HCT116 (cell line): ENCODE measurements at places on chromosomes 4 and X.

GRCh38 chrX:19743386-19743785 is 144.0 kb downstream of the SH3KBP1 start:
- DNase-seq = no peak

DNA sequence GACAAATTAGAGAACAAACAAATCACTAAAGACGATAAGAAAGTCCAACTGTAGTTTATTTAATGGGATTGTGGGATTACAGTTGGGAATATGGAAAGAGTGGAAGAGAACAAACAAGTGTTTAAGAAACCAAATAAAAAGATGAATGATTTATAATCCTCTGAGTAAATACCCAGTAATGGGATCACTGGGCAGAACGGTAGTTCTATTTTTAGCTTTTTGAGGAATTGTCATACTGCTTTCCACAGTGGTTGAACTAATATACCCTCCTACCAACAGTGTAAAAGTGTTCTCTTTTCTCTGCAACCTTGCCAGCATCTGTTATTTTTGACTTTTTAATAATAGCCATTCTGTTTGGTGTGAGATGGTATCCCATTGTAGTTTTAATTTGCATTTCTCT is 15.0 kb downstream of the C4orf51 start:
- no peak for DNase-seq

DNA sequence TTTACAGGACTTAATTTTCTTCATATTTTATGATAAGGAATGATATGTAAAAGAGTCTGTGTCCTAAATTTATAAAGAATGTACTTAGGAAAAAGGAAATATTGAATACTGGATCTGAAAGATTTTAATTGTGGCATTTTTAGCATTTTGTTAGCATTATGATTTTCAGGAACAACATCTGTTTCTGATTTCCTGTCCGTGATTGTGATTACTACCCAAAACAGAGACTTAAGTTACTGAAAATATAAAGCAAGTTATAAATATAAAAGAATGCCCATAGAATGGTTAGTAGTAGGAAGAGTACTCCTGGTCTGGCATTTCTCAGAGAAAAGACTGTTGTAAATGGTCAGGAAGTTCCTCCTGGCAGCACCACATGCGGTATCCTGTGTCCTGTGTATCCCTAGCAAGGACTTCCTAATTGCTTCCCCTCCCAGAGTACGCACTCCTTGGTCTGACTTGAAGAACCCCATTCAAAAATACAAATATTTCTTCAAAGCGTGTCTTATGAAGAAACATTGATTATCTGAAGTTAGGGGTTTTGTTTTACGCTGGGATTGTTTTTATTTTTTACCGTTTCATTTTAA is 88.9 kb downstream of the RS1 start:
- DNase-seq = no peak

DNA sequence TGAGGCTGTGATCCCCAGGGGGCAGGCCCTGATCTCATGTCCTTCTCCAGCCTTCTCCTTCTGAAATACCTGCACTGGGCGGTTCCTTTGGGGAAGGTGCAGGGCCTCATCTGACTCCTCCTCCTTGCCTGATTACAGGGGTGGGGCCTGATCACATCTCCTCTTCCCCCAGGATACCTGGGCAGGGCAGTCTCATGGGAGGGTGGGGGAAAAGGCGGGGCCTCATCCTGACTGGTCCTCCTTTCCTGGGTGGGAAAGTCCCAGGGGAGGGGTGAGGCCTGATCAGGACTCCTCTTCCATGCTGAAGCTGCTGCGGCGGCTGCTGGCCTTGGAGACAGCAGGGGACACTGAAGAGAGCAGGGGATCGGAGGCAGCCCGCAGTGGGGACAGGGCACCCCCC is 13.3 kb downstream of the TFE3 start:
- peak; percentile 37 for DNase-seq

DNA sequence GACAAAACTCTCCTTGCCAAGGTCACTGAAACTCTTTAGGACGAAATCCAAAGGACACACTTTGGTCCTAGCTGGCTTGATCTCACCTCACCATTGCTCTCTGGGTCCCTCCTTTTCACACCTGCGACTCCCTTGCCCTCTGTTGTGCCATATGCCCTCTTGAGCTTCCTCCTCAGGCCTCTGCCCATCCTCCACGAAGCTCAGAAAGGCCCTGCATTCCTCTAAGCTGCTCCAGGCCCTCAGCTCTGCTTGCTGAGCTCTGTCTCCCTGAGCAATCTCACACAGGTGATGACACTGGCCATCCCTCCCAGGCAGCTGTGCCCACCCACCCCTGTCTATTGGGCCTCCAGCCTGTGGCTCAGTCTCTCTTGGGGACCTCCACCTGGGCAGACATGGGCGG is 10.1 kb upstream of the AFAP1 start:
- no peak for DNase-seq

GRCh38 chr4:188722911-188723310 is 583.7 kb downstream of the TRIML1 start:
- no peak for DNase-seq

GRCh38 chr4:8241895-8242696 is 27.5 kb upstream of the HTRA3 start:
- peak; percentile 22 for DNase-seq

GRCh38 chr4:8326206-8326605 is 56.7 kb downstream of the HTRA3 start:
- no peak for DNase-seq

GRCh38 chr4:14524276-14524675 is 478.0 kb upstream of the CPEB2 start:
- no peak for DNase-seq

GRCh38 chr4:126630230-126630629 is 1002.5 kb upstream of the INTU start:
- no peak for DNase-seq

DNA sequence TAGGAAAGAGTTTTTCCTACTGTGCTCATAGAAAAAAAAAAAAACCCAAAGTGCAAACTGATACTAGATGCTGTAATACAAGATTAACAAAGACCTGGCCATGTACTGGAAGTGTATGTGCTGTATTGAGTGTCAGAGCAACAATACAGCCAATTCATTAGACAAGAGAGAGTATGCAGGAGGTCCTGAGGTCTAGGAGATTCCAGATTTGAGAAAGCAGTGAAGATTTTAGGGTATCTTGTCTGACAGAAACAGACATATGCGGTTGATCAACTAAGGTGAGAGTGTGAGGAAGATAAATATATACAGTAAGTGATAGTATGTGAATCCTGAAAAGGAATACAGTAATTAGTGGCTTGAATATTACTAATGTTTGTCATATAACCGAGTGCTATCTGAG is 3.0 kb downstream of the GPR174 start:
- no peak for DNase-seq

GRCh38 chrX:107659768-107660167 is 31.5 kb downstream of the PRPS1 start:
- DNase-seq = no peak

DNA sequence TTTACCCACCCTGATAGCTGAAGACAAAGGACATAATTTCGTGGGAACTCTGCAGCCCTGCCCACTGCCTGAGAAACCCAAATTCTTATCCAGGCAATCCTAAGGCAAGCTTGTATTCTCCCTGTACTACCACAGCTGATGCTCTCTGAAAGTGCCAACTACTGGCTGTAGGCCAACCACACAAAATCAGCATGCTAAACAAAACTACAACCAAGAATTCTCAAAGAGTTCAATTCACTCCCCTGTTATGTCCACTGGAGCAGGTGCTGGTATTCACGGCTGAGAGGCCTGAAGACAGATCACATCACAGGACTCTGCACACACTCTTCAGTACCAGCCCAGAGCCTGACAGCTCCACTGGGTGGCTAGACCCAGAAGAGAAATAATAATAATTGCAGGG is 375.9 kb upstream of the NDST4 start:
- no peak for DNase-seq

GRCh38 chrX:118038614-118039365 is 77.8 kb downstream of the KLHL13 start:
- DNase-seq = no peak

DNA sequence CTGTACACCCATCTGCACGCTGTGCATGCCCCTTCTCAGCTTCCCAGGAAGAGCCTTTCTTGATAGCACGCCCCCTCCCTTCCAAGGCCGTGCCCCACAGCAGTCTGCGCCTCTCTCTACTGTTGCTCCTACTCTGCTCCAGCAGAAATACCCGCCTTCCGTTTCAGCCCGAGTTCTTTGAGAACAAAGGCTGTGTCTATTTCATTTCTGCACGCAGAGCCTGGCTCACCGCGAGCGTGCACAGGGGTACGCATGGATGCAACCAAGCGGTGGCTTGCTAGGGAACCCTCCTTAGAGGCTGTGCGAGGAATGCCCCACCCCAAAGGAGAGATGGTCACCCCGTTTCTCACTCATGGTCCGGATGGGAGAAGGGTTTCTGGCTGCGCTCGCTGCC is 485 bp downstream of the AADAT start:
- DNase-seq = no peak

GRCh38 chrX:68232206-68232605 is 201.1 kb downstream of the OPHN1 start:
- DNase-seq = no peak

- no peak for DNase-seq
These were observed 1818.5 kb upstream of the ADGRL3 start for GRCh38 chr4:59381591-59381990.

GRCh38 chrX:38256019-38256418 is 35.3 kb upstream of the SRPX start:
- no peak for DNase-seq

DNA sequence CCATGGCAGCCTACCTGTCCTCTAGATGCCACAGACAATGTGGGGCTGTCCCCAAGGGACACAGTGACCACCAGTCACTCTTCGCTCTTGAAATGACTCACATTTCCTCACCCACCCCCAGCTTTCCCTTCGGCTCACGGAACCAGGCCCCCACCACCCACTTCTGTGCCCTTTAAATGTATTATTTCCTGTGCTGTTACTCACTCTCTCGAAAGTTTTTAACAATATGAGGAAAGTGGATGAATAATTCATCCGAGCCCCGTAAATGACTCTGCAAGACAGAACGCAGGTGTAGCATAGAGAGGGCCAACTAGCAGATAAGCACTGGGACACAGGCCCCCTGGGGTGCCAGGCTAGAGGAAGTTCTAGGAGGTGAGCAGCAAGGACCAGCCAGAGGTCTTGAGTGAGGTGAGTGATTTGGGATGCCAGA is 179.5 kb upstream of the TBL1X start:
- DNase-seq = no peak

GRCh38 chrX:15497865-15498264 is 2.7 kb upstream of the BMX start:
- DNase-seq = peak; percentile 22

DNA sequence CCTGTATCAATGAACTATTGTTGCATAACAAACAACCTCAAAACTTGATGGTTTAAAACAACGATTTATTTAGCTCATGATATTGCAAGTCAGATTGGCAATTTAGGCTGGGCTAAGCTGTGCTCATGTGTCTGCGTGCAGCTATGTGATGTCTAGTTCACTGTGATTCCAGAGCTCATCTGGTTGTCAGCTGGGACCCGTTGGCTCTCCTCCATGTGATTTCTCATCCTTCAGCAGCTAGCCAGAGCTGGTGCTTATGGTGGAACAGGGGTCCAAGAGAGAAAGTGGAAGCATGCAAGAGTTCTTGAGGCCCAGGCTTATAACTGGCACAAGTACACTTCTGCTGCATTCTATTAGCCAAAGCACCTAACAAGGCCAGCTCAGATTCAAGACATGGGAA is 28.8 kb upstream of the TRPC3 start:
- DNase-seq = no peak

GRCh38 chr4:55512922-55513571 is 33.7 kb downstream of the CLOCK start:
- DNase-seq = no peak

DNA sequence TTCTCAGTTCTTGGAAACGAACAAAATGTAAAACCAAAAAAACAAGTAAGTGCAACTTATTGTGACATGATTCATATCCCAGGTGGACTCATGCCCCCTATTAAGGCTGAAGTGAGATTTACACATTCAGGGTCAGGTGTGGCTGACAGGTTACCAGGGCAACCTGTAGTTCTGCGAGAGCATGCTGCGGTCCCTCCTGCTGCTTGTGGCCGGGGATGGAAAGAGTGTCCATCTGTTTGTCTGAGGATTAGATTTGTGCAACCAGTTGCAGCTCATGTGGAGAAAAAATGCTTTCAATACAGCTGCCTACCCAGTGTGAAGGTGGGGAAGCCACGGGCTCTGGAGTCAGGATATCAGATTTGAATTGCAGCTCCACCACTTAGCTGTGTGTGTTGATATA is 78.8 kb downstream of the FAM184B start:
- no peak for DNase-seq

- DNase-seq = no peak
These were observed 132.7 kb downstream of the ARHGAP24 start for GRCh38 chr4:85607624-85608023.

DNA sequence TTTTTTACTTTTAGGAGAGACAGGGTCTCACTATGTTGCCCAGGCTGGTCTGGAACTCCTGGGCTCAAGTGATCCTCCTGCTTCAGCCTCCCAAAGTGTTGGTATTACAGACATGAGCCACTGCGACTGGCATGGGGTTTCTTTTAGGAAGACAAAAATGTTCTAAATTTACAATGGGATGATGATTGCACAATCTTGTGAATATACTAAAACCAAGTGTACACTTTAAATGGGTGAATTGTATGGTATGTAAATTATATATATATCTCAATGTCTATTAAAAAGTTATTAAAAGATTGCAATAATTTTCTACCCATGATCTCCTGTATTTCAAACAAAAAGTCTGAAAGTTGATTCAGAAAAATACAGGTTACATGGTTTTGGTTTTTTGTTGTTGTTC is 9.1 kb upstream of the MAGIX start:
- DNase-seq = no peak

DNA sequence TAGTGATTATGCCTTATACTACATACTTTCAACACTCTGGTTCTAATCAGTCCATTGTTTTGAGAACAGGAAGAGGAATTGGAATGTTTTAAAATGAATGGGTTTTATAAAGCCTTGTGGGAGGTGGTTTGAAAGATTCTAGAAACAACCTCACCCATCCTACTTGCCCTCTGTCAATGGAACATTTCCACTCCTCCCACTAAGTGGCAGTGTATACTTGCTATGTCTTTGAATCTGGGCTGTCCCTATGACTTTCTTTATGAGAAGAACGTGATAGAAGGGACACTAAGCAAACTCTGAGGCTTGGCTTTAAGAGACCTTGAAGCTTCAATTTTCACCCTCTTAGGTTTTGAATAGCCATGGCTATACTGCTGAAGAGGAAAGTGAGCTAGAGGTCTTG is 611.2 kb downstream of the PPP4R3C start:
- peak; percentile 23 for DNase-seq

DNA sequence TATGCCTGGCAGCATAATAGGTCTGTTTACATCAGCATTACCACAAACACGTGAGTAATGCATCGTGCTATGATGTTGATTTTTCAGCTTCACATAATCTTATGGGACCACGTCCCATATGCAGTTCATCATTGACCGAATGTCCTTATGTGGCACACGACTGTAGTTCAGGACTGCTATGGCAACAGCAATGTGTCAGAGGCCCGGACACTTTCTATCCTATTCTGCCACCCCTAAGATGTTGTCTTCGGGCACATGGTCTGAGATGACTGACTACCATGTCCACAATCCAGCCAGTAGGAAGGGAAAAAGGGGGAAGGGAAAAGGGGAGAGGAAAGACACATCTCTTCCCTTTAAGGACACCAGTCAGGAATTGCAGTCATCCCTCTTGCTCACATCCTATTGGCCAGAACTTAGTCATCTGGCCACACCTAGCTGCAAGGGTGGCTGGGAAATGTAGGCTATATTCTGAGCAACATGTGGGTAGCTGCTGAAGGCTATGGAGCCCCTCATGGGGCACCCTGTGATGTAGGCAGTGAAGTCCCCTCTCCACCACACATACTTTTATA is 196.0 kb upstream of the RBPJ start:
- DNase-seq = peak; percentile 19

GRCh38 chrX:154022108-154022507 is 2.4 kb upstream of the IRAK1 start:
- DNase-seq = no peak
